Cardiac fibroblast (primary cell): ENCODE measurements at places on chromosomes 5 and 9.
A peak's percentile ranks its signal among the peaks of the same experiment; 100 is the strongest.

- no peak for DNase-seq
Observed at GRCh38 chr9:110317911-110318310, 19.8 kb downstream of the TXNDC8 start.

DNA sequence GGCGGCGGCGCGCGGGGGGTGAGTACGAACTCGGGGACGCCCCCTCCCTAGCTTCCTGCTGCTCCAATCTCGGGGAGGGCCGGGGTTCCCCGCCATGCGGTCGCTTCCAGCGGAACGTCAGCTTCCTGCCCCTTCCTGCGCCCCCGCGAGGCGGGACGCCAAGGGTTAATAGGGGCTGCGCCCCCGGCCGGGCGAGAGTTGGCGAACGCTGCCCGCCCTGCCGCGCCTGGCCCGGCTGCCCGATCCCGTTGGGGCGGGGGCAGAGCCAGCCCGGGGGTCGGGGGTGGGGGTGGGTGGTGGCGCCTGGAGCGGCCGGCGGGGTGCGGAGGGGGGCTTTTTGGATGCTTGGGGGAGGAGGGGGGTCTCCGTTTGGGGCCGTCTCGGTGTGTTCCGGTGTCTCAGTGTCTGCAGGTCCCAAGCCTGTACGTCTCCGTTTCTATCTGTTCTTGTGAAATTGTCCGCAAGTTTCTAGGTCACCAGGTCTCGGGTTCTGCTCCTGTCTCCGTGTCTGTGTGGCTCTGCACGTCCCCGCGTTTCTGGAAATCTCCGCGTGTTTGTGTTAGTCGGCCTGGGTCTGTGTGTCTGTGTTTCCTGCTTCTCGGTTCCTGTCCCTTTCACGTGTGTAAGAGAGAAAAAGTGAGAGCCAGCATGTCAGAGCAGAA, 789 bp downstream of the COL27A1 start:
- peak; percentile 51 for DNase-seq

DNA sequence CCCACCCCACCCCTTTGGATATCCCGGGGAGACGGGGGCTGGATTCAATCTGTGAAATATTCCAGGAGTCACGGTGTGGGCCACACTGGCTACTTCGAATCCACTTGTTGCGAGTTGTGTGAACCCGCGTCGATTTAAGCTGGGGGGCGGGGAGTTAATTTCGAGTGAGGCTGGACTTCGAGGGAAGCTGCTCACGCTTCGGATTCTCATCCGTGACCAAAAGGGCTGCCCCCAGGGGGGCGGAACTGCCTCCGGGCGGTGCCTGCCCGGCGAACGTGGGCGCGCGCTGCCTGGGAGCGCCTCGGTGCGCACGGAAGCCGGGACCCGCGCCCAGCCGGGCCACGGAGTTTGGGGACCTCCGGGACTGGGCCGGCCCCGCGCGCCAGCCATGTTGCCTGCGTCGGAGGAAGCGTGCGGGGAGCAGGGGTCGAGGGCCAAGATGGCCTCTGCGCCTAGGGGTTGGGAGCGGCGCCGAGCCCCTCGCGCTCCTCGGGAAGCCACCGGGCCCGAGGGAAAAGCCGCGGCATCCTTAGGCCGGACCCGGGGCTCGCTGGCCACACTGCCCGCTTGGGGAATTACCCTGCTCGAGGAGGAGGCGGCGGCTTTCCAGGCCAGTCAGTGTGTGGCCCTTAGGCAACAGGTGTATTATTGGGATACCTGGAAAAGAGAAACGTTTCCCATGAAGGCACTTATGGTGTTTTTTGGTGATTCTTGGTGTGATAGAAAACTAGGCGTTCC, 975 bp downstream of the OCLN start:
- DNase-seq, result no peak

DNA sequence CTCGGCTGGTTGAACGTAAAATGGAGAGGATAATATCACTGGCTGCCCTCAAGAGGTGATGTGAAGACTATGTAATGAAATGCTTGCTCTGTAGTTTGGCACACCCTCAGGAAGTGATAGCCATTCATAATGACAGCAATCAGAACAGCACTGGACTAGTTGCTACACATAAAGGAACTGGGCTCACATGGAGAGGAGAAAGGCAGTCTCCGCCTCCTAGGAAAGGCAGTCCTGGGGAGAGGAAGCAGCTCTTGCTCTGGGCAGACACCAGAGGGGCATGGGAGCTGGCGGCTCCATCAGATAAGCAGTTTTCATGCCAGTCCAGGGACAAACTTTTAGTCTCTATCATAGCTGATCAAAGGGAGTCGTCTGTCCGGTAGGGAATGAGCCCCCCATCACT, 46.9 kb downstream of the ARHGEF37 start:
- no peak for DNase-seq

GRCh38 chr9:98402019-98402840, 146.8 kb upstream of the TBC1D2 start:
- DNase-seq, result no peak

DNA sequence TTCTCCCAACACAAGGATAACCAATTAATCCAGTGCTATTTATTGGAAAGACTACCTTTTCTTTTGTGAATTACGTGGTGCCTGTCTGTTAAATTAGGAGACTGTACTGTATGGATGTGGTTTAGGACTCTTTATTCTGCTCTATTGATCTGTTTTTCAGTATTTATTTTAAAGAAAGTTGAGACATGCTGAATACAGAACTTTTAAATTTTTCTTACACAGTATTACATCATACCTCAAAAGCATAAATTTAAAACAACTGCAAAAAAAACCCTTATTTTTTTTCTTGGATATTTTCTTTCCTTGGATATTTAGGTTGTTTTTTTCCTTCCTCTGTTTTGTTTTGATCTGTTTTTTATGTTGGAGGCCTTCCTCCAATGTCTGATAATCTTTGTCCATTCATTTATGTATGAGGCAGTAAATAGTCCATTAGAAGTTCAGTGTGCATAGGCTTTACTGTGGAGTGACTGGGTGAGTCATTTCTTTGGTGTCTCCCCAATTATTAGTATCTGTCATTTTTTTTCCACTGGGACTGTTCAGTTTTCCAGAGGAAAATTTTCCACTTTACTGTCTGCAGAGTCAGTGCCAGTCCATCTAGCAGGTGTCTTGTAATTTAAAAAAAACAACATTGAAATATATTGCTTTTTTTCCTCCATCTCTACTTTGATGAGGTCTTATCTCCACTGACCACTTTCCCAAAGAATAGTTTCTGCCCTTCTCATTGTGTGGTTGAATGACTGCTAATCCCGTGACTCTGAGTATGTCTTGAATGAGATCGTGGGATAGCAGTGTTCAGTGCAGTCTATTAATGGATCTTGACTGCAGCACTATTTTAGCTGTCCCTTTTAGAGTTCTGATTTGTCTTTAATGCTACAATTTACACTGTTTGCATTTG, 15.2 kb downstream of the CYSTM1 start:
- DNase-seq, result peak; percentile 75

- no peak for DNase-seq
Observed at GRCh38 chr5:177362292-177362609, 4.5 kb downstream of the RGS14 start.

- DNase-seq, result no peak
Observed at GRCh38 chr5:113065626-113066025, 89.0 kb downstream of the DCP2 start.

- no peak for DNase-seq
Observed at GRCh38 chr5:112668016-112668415, 69.7 kb upstream of the APC start.

DNA sequence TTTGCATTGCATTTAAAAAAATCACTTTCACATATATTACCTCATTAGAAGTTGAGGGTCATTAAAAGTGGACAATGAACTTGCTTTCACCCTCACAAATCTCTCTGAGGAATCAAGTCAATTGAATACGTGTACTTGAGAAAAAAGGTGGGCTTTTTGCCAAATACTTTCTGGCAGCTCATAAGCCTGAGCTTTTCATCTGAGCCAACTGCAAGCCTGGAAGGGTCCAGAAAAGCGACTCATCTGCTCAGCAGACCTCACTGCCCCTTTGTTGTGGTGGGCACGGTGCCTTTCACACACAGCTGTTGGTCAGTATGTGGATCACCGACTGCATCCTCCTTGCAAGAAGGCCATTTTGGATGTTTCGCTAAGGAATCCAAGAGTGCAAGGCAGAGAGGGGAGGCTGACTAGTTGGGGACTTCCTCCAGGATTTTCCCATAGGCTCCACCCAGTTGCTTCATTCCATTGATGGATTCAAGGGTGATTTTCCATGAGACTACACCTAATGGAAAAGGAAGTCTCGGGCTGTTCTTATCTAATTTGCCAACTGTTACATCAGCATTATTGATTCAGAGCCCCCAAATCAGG, 564.7 kb downstream of the PDE4D start:
- DNase-seq, result peak; percentile 64

DNA sequence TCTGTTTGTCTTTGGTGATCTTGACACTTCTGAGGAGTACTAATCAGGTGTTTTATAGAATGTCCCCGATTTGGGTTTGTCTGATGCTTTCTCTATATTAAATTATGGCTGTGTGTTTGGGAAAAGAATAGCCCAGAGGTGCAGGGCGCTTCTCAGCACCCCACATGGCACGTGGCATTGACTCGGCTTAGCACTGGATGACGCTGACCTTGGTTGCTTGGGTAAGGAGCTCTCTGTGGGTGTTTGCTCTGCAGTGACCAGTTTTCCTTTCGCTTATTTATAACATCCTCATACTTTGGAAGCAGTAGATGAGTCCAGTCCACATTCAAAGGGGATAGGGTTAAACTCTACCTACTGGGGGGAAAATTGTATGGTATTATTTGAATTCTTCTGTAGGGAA, 12.5 kb upstream of the FAM120AOS start:
- no peak for DNase-seq

- DNase-seq, result no peak
Observed at GRCh38 chr5:93954421-93955069, 213.1 kb upstream of the POU5F2 start.

DNA sequence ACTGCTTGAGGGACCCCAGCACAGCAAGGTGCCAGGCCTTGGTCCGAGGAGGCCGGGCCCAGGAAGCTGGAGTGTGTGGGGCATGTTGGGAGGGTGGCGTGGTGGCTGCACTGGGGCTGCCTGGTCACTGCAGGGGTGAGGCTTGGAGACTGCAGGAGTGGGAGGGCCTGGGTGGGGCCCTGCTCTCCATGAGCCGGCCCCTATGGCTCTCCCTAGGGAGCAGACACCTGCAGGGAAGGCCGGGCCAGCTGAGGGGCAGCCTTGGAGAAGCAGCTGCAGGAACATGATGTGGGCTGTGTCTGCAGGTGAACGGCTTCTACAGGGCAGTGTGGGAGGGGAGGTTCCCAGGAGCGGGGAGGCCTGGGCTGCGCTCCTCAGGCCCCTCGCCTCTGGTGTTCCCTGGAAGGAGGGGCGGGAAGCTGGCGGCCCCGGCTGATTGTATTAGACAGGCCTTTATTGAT, 41.7 kb upstream of the TMEM250 start:
- DNase-seq, result no peak

- peak; percentile 69 for DNase-seq
Observed at GRCh38 chr9:84300271-84300670, 40.3 kb downstream of the SLC28A3 start.

DNA sequence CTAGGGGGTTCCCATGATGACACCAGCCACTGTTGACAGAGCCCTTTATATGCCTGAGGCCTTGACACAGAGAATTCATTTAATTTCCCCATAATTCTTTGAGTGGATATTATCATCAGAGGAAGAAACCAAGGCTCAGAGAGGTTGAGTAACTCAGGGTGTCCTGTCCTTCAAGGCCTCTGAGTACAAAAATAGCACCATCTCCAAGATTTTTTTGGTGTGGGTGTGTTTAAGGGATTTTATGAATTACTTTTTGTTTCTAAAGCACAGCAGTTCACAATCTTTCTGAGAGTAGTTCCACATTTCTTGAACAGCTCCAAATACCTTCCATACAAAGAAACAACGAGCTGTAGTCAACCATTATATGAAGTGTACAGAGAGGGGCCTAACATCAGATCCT, 6.2 kb upstream of the GSN start:
- no peak for DNase-seq

GRCh38 chr5:76716456-76717157, 681 bp downstream of the F2R start:
- DNase-seq, result peak; percentile 50

- no peak for DNase-seq
Observed at GRCh38 chr5:75654693-75655295, 43.5 kb downstream of the ANKDD1B start.

GRCh38 chr5:62082370-62082801, 223.6 kb upstream of the KIF2A start:
- DNase-seq, result no peak

GRCh38 chr5:148816782-148817181, 9.6 kb upstream of the ADRB2 start:
- no peak for DNase-seq

DNA sequence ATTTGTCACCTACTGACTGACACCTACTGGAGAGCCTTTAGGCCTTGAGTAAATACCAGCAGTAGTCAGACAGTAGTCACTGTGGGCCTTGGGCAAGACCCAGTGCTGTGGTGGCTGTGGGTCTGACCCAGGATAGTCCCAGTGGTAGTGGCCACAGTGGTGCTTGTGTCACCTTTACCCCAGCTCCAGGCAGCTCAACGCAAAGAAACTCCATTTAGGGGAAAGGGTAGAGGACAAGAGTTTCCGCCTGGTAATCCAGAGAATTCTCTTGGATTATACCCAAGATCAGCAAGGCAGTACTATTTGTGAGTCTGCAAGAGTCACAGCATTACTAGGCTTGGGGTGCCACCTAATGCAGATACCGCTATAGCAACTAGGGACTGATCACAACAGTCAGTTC, 28.9 kb downstream of the CERT1 start:
- peak; percentile 52 for DNase-seq
